ENCODE measurements at places on chromosomes 2 and 18.

GRCh38 chr2:241619597-241620418, 17.1 kb downstream of the THAP4 start:
- DNase-seq = no peak

GRCh38 chr2:241898463-241899270, 29.1 kb downstream of the RTP5 start:
- DNase-seq = no peak

DNA sequence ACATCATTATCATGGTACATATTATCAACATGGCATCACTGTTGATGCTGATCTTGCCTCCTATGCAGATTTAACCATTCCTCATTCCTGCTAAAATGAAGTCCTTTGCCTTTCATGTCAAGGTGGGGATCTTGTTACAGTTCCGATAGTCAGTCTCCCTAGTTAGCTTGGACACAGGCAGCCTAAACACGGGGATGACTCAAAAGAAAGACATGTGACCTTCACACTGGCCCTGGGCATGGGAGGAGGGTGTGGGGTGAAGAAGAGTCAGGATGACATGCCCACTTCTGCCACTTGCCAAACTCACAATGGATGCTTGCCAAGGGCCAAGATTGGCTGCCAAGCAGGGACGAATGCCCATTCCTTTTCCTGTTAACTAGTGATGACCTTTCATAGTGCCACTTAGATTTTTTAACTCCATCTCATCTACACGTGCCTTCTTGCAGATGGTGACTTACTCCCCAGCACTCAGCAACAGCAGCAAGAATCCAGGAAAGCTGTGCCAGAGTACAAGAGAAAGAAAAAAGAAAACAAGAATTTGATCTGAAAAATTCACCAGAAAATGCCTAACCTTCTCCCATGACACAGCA, 13.9 kb upstream of the SLC1A4 start:
- DNase-seq = peak; percentile 92

- DNase-seq = no peak
Observed at GRCh38 chr2:43379494-43379893, 153.1 kb upstream of the ZFP36L2 start.

DNA sequence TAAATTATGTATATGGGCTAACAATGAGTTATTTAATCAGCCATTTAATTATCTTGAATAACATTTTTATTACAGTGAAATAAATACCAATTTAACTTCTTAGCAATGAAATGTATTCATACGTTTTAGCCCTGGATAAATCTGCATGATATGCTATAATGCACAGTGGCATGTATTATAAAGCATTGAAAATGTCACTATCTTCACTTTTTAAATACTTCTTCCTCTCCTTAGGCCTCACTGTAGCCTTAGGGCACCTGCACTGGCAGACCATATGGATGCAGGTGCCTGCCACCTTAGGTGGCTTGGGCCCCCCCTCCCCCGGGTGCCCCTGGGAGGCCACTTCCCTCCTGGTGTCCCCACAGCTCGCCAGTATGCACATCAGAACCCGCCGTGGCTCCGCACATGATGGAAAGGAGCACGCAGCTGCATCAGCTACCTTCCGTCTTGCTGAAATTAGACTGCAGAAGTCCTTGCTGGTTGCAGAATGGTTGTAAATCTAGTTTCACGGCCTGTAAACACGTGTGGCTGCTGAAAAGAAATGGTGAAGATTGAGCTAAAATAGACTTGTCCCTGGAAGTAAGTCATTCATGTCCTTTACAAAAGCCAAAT, 56.7 kb downstream of the ADI1 start:
- no peak for DNase-seq

GRCh38 chr2:112255875-112256274, 1.0 kb upstream of the ZC3H8 start:
- no peak for DNase-seq

GRCh38 chr18:74775239-74775638, 177.6 kb downstream of the ZNF407 start:
- DNase-seq = no peak

GRCh38 chr2:240579071-240579762, 7.3 kb upstream of the CAPN10 start:
- no peak for DNase-seq

DNA sequence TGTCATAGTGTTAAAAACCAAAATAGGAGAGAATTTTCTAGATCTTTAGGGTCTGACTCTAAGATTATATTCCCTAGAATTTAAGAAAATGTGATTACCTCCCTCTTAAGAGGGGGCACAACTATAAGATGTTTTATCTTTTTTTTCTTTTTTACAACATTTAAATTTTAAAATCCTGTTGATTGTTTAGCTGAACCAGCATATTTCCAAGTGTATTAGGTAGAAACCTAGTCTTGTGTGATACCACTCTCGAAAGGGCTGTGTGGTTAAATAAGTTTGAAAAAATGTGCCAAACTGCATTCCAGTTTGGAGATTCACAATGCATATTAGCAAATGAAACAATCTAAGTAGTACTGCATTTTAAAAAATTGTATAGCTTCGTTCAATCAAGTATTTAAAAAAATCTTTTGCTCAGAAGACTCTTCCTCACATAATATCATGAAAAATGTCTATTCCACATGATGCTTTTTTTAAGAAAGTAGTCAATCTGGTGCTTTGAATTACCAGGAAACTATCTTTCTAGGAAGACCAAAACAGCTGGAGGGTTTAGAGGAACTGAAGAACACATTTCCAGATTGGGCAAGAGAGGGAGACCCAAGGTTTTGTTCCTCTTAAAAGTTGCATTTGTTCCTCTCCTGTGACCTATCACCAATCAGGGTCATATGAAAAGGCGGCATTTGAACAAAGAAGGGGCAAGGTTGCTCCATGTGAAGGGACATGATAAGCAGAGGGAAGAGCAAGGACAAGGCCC, 98.8 kb downstream of the DPP4 start:
- DNase-seq = no peak

DNA sequence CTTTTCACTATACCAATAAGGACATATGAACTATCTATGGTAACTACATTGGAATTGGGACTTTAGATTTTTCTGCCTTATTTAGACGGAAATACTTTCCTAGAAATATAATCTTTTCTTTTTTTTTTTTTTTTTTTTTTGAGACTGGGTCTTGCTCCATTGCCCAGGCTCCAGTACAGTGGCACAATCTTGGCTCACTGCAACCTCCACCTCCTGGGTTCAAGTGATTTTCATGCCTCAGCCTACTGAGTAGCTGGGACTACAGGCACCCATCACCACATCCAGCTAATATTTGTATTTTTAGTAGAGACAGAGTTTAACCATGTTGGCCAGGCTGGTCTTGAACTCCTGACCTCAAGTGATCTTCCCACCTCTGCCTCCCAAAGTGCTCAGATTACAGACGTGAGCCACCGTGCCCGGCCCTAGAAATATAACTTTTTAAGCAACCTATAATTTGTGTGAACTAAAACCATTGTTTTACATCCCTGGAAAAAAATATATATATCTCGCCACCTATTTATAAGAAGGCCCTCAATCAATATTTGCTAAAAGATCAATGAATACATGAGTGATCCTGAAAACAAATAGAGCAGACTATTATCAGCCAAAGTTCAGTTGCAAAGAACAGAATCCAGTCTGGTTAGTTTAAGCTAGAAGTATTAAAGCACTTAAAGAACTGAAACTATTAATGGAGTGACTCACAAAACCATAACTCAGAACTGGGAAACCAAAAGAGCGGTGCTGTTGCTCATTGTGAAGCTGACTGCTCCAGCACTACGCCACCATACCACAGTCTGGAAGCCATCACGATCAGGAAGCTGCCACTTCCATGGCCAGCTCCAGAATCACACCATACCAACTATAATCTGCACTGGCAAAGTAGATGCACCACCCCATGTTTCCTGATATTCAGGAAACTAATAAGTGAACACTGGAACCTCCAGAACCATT, 8.4 kb upstream of the HNRNPLL start:
- DNase-seq = no peak

GRCh38 chr2:29844713-29845326, 76.6 kb downstream of the ALK start:
- no peak for DNase-seq

GRCh38 chr2:45938649-45939511, 287.4 kb downstream of the PRKCE start:
- peak; percentile 96 for DNase-seq

GRCh38 chr2:130851624-130852382, 15.1 kb downstream of the ARHGEF4 start:
- DNase-seq = no peak

DNA sequence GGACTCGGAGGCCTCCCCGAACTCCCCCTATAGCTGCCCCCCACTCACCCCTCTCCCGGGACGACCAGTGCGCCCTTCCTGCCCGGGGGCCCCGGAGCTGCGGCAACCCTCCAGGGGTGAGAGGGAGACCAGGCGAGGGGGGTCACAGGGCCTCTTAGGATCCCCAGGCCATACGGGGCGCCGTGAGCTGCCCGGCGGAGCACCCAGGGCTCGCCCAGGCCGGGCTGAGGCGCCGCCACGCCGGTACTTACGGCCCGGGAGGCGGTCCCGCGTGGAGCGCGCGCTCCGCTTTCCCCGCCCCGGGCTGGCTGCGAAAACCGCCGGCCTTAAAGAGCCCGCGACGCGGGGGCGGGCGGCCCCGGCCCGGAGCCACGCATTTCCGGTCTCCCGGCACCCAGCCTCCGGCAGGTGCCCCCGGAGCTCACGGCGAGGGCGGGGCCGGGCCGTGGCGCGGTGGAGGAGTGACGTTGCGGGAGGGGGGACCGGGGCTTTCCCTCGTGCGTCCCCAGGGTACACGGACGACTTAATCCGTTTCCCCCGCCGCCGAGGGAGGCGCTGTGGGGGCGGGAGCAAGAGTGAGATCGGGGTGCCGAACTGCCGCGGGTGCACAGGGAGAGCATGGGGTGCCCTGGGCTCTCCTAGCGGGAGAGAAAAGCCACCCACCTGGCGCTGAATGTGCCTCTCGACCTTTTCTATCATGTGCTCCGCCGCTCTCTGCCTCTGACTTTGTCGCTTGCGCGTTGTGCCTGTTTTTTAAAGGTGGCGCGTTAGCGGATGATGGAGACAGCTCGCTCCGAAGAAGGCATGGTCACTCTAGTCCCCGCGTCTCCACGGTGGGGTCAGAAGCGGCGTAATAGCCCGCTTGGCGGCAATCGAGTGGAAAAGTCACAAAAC, at the start of gene METTL21A:
TSS of gene METTL21A (minus strand) at position 381 of the 894 bp plus-strand sequence. CDS start 1,019 bp downstream, outside the sequence.
- DNase-seq = peak; percentile 97

GRCh38 chr2:1656326-1656960, 87.9 kb downstream of the PXDN start:
- peak; percentile 20 for DNase-seq

- no peak for DNase-seq
Observed at GRCh38 chr2:66803726-66804125, 368.8 kb downstream of the MEIS1 start.

- no peak for DNase-seq
Observed at GRCh38 chr2:74902281-74902860, 56.1 kb upstream of the POLE4 start.

- DNase-seq = no peak
Observed at GRCh38 chr2:108554528-108554927, 20.3 kb downstream of the LIMS1 start.

DNA sequence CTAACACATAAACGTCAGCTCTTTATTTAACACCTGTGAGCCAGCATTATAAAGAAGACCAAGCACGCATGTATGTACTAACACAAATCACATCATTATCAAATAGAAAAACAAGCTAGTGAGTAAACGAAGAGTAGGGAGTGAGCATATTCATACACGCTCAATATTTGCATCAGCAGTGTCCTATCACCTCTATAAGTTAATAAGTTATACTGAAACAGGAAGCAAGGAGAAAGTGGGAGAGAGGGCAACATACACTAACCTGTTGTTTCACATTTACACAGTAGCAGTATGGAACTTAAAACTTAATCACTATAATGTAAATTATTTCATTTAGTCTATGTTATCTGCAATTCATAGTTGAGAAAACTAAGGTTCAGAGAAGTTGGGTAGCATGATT, 321.5 kb upstream of the TANK start:
- no peak for DNase-seq

- no peak for DNase-seq
Observed at GRCh38 chr2:57622009-57622408, 424.6 kb upstream of the VRK2 start.

- peak; percentile 35 for DNase-seq
Observed at GRCh38 chr2:133346654-133347053, 221.6 kb downstream of the NCKAP5 start.

GRCh38 chr18:79453816-79454735, 58.3 kb downstream of the NFATC1 start:
- no peak for DNase-seq

GRCh38 chr2:203404996-203405395, 76.8 kb downstream of the ABI2 start:
- no peak for DNase-seq

DNA sequence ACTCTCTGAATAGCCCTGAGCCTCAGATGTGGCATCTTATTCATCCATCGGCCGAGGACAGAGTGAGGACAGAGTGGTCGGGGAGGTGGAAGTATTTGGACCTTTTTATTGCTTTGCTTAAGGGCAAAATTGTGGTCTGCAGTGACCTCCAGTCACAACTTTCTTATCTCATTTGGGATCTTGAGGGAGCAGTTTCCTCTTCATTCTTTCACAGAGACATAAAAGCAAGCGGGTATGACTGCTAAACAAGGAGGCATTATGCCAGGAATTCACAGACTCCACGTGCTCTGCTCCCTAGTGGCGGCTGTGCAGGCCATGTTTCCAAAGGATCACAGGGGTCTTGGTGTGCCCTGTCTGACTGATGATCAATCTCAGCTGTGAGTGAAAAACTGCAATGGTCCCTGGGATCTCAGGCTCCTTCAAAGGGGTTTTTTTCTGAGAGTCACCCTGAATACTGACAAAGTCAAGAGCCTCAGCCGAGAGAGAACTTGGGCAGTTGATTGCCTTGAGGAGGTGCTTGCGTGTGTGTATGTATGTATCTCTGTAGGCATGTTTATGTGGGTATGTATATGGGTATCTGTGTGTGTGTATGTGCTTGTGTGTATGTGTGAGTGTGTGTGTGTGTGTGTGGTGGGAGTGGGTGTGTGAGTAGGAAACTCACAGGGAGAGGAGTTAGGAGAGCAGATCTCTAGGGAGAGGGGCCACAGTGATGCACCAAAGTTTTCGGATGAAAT, 47.7 kb downstream of the RAPGEF4 start:
- DNase-seq = peak; percentile 21

DNA sequence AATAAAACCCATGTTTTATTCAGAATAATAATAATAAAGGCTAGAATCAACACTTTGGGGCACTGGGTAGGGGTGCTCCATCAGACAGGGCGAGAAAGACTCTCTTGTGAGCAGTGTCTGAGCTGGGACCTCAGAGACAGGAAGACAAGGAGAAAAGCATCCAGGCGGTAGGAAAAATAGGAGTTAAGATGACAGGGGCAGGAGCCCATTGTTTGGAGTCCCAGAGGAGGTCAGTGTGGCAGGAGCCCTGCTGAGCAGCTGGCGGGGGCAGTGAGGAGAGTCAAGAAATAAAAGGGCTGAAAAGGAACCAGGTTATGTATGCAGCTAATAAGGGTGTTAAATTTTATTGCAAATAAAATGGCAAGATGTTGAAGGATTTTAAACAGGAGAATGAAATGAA, 457.4 kb downstream of the FBXO15 start:
- no peak for DNase-seq

Data from ACHN (cell line).